ENCODE measurements at places on chromosomes 4 and X.
A peak's percentile ranks its signal among the peaks of the same experiment; 100 is the strongest.

GRCh38 chr4:138297743-138298405 lies 55.7 kb upstream of the SLC7A11 start:
- DNase-seq, result no peak

DNA sequence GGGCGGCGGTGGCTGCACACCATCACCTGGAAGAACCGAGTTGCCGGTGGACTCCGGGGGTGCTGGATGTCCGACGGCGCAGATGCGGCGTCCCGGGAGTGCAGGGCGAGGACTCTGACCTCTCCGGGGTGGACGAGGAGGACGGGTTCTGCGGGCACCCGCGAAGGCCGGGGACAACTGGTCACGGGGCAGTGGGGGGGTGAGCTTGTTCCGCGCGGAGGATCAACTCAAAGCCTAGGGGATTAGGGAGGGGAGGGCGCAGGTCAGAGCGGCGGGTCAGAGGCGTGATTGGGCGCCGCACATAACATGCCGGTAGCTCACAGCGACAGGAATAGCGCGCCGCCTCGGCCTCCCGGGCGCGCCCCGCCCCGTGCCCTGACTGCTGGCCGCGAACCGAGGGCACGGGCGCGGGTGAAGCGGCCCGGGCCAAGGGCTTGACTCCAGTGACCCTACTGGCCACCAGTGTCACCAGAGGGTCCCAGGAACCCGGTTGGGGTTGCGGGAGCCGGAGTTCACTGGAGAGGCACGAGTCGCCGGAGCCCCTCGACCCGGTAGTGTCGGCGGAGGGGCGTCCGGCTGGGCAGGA lies at the start of gene KLHL34:
Gene KLHL34 (minus strand): TSS at position 179 of the 586 bp plus-strand sequence. CDS start 542 bp downstream, outside the sequence.
- DNase-seq, result no peak

DNA sequence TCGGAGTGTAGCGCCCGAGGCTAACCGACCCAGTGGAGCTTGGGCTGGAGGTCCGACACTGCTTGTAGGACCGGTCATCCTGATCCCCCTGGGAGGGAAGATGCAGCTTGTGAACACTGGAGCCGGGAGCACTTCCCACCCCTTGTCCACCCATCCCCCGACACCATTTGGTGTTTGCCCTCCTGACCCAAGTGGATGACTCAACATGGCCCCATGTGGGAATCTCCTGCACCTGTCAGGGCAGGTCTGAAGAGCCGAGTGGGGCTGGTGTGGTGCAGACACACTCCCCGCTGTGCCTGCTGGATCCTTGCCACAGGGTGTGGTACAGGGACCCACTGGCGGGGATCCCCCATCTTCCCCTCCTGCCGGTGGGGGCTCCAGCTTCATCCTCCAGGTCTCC lies 90.0 kb upstream of the AFAP1 start:
- DNase-seq, result peak; percentile 6

GRCh38 chrX:101230636-101231035 lies 11.1 kb downstream of the DRP2 start:
- DNase-seq, result no peak

GRCh38 chr4:20839957-20840356 lies 139.7 kb downstream of the PACRGL start:
- DNase-seq, result peak; percentile 42

- no peak for DNase-seq
These were observed 20.5 kb downstream of the PSMD10 start for GRCh38 chrX:108070891-108071290.

- no peak for DNase-seq
These were observed 47.5 kb upstream of the FAM120C start for GRCh38 chrX:54230435-54231148.

GRCh38 chrX:144790148-144790547 lies 457.2 kb upstream of the SPANXN1 start:
- no peak for DNase-seq

- no peak for DNase-seq
These were observed 35.1 kb downstream of the PRSS12 start for GRCh38 chr4:118317691-118318090.

DNA sequence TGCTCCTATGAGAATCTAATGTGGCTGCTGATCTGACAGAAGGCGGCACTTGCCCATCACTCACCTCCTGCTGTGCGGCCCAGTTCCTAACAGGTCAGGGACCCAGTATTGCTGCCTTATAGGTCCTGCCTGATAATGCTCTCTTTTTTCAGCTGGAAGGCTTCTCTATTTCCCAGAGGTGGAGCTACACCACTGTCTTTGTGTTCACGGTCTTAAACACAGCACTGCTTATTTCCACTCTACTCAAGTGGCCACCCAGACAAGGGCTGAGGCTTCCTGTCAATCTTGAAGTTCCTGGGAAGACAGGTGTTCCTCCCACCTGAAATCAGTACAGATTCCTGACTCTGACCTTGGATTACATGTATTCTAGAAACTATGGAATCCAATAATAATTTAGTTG lies 270.6 kb downstream of the NR3C2 start:
- DNase-seq, result no peak

- DNase-seq, result no peak
These were observed 92.3 kb upstream of the ADRA2C start for GRCh38 chr4:3673716-3674478.

DNA sequence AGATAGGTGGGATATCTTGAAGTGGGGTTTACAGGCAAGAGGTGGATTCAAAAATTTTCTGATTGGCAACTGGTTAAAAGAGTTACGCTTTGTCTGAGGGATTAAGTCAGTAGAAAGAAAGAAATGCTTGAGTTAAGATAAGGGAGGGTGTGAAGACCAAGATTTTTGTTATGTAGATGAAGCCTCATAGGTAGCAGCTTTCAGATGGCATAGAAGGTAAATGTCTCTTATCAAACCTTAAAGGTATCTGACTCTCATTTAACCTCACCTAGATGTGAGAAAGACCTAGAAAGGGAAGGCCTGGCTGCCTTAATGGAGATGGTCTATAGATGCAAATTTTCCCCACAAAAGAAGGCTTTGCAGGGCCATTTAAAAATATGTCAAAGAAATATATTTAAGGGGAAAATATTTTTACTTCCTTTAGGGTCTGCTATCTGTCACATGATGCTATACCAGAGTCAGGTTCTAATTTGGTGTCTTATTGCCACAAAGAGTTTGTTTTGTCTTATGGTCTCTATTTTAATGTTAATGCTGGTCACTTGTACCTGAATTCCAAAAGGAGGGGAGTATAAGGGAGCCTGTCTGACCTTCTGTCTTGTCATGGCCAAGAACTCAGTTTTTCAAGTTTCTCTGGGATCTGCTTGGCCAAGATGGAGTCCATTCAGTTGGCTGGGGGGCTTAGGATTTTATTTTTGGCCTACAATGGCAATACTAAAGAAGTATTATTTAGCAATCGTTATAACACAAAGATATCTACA lies 699.1 kb upstream of the AMOT start:
- DNase-seq, result no peak

GRCh38 chr4:52780206-52780605 lies 29.0 kb upstream of the ERVMER34-1 start:
- DNase-seq, result no peak

GRCh38 chrX:117510453-117510852 lies 606.2 kb downstream of the KLHL13 start:
- DNase-seq, result peak; percentile 0

DNA sequence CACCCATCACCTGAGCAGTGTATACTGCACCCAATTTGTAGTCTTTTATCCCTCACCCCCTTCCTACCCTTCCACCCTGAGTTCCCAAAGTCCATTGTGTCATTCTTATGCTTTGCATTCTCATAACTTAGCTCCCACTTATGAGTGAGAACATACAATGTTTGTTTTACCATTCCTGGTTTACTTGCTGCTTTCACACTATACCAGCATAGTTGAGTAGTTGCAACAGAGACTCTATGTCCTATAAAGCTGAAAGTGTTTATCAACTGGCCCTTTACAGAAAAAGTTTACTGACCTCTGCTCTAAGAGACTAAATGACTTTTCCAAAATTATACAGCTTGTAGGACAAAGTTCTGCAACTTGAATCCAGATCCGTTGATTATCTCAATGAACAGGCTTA lies 61.1 kb upstream of the BLTP1 start:
- DNase-seq, result no peak

DNA sequence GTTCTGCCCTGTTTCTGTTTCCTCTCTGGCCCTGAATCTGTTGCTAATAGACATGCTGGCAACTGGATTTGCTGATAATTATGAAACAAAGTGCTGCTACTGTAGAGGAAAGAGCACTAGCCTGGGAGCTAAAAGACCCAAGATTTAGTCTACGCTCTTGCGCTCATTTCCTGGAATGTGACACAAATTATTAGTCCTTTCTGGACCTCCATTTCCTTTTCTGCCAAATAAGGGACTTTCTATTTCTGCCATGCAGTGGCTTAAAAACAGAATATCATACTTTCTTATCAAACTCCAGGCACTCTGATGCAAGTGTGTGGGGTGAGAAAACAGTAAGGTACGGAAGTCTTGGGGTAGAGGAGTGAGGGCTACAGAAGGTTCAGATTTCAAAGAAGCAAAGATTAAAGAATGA lies 48.3 kb upstream of the GPR174 start:
- DNase-seq, result no peak

- DNase-seq, result peak; percentile 76
These were observed 57.9 kb downstream of the CLDN22 start for GRCh38 chr4:183261953-183262775.

- DNase-seq, result no peak
These were observed 34.3 kb downstream of the METAP1 start for GRCh38 chr4:99029852-99030251.

DNA sequence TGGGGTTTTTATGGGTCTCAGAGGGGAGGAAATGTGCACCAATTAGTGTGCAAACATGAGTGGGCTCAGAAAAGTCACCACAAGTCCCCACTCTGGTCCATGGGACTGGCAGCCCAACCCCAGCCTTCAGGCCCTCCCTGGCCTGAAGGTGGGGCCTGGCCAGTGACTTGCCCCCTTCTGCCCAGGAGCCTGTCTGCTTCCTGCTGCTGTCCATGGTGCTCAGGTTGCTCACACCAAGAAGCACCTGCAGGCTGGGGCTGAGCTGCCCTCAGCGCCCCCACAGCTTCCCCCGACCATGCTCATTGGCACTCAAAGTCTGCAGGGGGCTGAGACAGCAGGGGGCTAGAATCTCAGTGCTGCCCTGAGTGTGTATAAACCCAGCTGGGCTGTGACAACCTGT lies 30.6 kb upstream of the GC start:
- DNase-seq, result peak; percentile 2

DNA sequence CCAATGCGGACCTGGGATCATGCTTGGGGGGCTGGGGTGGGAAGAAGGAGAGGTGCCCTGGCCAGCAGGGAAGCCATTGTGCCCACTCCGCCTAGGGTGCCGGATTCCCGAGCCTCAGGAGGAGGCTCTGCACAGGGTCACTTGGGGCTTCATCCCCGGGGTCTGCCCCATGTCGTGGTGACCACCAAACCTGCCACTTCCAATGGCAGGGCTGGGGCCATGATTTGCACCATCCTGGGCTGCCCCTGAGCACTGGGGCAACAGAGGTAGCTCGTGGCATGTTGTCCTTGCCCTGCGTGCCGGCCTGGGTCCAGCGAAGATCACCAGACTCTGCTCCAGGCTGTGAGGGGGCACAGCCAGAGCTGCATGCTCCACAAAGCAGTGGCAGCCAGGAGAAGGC lies 71.4 kb upstream of the DCAF12L2 start:
- no peak for DNase-seq

GRCh38 chr4:107740381-107740780 lies 20.3 kb upstream of the PAPSS1 start:
- DNase-seq, result peak; percentile 5

- no peak for DNase-seq
These were observed 6.3 kb downstream of the CPLX1 start for GRCh38 chr4:819401-820229.

DNA sequence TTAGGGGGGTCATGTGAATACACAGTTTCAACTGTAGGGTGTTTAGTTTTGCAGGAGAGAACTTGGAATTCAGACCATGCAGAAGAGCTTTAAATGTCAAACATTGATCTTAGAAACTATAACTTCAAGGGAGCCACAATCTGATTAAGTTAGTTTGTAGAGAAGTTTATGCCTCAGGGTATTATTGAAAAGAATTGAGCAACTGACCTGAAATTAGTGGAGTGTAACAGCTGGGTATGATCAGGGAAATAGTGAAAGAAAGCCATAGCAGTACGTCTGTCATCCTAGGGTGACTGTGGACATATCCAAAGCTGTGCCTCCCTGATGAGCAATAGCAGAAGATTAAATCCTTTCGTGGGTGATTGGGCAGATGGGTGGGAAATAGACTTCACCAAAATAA lies 63.8 kb downstream of the FAM47B start:
- DNase-seq, result no peak

DNA sequence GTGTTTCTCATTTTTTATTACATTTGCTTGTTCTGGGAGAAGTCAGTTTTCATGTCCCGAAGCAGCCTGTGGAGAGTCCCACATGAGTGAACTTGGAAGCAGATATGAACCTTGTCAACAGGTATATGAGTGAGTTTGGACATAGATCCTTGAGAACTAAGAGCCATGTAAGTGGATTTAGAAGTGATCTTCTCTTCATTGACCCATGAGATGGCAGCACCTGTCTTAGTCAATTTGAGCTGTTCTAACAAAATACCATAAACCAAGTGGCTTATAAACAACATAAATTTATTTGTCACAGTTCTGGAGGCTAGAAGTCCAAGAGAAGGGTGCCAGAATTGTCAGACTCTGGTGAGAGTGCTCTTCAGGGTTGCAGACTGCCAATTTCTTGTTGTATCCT lies 1043.8 kb downstream of the ADGRL3 start:
- DNase-seq, result no peak

GRCh38 chrX:6382284-6382683 lies 152.6 kb downstream of the VCX3A start:
- DNase-seq, result no peak

DNA sequence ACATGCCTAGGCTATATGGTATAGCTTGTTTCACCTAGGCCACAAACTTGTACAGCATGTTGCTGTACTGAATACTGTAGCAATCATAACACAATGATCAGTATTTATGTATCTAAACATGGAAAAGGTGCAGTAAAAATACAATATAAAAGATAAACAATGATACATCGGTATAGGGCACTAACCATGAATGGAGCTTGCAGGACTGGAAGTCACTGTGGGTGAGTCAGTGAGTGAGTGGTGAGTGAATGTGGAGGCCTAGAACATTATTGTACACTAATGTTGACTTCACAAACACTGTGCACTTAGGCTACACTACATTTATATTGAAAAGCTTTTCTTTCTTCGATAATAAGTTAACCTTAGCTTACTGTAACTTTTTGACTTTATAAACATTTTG lies 45.6 kb upstream of the ANK2 start:
- no peak for DNase-seq

DNA sequence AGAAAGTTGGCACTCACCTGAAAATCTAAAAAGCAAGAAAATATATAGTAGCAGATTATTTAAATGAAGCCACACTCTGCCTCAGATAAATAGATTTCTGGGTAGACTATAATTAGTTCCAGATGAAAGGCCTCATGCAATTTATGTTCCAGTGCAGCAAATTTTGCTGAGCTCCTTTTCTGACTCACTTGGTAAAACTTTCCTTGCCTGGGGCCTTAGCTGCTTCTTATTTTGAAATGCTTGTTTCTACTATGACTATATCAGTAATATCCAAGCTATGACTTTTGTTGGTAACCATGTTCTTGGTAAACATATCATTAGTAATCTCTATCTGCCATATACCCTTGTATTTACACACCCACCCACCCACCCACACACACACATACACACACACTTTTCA lies 961.8 kb downstream of the SH3BGRL start:
- DNase-seq, result no peak

- DNase-seq, result no peak
These were observed 19.4 kb downstream of the SEPTIN11 start for GRCh38 chr4:76968937-76969336.

GRCh38 chr4:61473306-61473705 lies 273.2 kb downstream of the ADGRL3 start:
- no peak for DNase-seq

- no peak for DNase-seq
These were observed 65.6 kb downstream of the NBDY start for GRCh38 chrX:56794404-56795230.

All from ACHN (cell line).